Stomach (tissue), 19 donors: ENCODE measurements at places on chromosomes 6 and 20.

- DNase-seq: no peak
These were observed 185.3 kb upstream of the KCNG1 start for GRCh38 chr20:51208162-51208561.

GRCh38 chr6:144898052-144898689, 613.0 kb downstream of the UTRN start:
- DNase-seq: no peak

DNA sequence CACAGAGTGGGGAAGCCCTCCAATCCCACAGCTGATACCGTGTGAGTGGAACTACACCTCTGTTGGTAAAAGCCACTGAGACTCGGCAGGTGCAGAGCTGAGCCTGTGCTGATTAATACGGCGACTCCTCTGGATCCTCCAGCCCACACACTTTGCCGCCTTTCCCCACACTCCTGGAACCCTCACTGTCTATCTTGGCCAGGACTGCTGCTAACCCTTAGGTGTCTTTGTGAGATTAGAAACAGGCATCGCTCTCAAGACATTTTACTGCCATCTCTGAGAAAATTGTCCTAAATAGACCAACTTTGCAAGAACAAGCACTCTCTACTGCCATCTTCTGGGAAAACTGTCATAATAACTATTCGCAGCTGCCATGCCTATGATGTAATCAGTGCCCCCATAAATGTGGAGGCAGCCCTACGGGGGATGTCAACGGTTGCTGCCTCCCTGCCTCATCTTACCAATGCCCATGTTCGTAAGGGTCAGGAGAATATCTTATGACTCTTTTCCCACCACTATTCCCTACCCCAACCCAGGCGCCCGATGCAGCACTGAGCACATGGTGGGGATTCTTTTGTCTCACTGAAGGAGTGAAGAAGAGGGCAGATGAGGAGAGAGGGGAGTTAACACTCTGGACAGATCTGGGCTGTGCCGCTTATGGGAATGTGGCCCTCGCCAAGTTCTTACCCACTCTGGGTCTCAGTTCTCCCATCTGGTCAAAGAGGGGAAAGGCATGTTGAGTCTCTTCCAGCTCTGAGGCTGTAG, 26.1 kb upstream of the KCNB1 start:
- no peak for DNase-seq

DNA sequence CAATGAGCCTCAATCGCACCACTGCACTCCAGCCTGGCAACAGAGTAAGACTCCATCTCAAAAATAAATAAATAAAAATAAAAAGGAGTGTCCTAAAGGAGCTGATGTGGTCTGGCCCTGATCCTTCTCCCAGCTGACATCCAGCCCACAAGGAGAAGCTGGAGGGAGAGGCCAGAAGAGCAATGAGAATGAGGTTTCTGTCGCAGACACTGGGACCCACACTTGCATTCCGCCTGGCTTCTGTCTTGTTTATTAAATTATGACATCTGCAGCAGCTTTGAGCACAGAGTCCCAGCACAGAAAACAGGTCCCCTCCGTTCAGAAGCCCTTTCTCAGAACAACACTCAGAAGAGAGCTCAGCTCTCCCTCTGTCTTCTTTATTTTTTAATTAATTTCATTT, 10.3 kb upstream of the E2F1 start:
- no peak for DNase-seq

DNA sequence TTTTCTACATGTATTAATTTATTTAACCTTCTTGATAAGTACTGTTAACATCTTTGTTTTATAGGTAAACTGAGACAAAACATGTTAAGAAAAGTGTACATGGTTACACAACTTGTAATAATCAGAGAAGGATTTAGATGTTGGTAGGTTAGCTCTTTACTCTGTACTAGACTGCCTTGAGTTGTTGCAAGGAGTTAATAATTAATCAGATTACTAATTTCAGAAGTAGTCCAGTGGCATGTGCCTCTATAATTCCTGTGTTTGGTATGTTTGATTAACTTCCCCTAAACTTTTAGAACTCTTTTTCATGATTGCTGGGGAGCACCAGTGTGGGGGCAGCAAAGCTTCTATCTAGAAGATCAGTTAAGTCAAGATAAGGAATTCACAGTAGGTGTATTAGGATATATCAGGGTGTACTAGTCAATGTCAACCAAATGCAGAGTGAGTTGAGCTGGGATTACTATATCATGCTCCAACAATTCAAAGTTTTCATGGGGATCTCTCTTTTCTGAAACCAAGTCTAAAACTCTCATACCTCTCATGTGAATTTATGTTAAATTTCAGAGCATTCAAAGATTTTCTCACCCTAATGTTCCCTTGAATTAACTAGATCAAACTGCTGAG, 129.7 kb upstream of the AHI1 start:
- DNase-seq: no peak

DNA sequence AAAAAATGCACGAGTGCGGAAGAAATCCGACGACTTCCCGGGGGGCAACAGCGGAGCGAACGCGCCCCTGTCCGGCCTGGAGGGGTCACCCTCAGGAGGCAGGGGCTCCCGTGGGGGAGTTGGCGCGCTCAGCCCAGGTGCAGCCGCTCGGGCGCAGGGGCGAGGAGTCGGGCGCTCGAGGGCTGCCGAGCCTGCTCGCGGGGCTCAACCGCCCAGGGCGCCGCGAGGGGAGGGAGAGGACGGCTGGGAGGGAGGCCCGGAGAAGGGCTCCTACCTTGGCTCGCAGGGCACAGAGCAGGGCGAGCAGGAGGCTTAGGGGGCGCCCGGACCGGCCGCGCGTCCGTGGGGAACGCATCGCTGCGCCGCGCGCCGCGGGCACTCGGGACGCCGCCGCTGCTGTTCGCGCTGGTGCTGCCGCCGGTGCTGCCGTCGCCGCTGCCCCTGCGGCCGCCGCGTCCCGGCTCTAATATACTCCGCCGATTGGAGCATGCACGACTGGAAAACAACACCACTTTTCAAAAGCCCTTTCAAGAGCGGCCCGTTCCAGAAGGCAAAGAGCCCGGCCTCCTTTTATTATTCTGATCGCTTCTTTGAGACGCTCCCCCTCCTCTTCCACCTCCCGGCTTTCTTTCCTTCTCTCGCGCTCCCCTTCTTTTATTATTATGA, 490 bp downstream of the JAG1 start:
- peak; percentile 42 for DNase-seq

GRCh38 chr6:3489961-3490624, 33.2 kb upstream of the SLC22A23 start:
- DNase-seq: no peak

DNA sequence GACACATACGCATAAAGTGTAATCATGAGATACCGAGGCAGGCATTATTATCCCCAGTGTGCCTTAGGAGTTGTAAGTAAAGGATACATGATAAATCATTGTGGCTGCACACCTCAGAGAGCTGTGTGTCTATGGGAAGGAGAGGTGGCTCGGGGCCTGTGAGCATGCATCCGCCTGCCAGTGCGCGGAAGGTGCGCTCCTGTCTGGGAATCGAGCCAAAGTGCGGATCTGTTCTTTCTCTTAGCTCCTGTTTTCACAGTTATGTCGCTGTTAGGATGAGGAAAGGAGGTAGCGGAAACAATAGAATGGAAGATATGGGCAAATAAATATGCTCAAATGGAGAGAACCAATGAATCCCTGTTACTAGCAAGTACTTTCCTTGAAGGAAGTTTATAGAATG, 98.0 kb downstream of the ANKRD6 start:
- peak; percentile 44 for DNase-seq

DNA sequence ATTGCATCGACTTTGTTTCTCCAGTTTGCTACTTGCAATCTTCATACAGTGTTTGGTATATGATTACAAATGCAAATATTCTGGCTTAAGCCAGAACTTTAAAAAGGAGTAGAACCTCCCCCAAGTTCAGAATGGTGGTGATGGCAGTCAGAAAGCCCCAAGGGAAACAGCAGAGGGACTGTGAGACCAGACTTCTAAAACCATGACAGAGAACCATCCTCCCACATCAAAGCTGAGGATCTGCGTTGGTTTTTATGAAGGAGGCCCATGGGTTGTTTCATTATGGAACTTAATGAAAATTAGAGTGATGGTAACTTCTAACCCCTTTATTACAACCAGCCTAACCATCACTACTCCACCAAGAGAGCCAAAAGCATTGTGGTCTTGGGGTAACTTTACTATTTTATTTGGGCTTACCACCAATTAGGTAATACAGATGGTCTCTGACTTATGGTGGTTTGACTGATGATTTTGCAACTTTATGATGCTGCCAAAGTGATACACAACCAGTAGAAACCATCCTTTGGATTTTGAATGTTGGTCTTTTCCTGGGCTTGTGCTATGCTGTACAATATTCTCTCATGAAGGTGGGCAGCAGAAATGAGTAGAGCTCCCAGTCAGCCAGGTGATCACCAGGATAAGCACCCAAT, 10.9 kb upstream of the MRS2 start:
- DNase-seq: no peak

DNA sequence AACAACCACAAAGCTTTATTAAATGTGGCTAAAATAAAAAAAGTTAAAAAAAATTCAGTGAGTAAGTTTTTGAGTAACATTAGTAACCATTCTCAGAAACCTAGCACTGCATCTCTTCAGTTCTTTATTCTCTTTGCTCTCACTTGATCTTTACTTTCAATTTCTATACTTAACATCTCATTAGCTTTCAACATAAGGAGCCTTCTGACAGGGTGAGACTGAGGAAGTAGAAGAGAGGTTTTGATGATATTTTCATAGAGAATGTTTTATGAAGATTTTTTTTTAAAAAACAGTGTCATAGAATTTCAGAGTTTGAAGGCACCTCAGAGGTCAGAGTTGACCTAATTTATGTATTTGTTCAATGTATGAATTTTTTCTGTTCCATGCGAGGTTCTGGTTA, 60.8 kb downstream of the FAM83B start:
- no peak for DNase-seq

DNA sequence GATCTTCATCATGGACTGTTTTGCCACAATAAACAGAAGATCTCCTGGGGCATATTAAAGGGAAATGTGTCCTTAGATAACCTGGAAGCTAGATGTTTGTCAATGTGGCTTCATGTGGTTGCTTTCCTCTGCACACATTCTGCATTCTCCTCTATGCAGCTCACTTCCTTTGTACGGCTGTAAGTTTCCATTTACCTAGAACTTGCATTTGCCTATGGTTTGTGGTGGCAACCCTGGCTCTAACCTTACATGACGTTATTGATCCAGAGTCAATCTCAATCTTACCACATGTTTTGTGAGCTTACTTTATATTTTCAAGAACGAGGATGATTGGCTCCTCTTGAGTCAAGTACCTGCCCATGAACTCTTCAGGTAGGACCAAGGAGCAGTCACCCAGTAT, 863.1 kb downstream of the MAFB start:
- no peak for DNase-seq

DNA sequence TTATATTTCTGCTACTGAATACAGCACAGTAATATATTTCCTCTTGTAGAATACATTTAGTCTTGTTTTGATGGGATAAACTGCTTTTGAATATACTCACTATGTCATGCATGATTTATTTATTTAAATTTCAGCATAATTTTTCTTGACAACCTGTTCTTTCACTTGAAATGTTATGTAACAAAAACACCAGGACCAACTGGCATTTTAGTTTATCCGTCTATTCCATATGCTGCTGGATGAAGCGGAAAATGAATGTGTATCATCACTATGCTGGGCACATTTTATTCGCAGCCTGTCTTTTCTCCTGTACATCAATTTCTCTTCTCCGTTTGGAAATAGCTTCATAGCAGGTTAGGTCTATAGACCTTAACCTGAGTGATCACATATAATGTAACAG, 206.8 kb upstream of the PLCB4 start:
- no peak for DNase-seq

DNA sequence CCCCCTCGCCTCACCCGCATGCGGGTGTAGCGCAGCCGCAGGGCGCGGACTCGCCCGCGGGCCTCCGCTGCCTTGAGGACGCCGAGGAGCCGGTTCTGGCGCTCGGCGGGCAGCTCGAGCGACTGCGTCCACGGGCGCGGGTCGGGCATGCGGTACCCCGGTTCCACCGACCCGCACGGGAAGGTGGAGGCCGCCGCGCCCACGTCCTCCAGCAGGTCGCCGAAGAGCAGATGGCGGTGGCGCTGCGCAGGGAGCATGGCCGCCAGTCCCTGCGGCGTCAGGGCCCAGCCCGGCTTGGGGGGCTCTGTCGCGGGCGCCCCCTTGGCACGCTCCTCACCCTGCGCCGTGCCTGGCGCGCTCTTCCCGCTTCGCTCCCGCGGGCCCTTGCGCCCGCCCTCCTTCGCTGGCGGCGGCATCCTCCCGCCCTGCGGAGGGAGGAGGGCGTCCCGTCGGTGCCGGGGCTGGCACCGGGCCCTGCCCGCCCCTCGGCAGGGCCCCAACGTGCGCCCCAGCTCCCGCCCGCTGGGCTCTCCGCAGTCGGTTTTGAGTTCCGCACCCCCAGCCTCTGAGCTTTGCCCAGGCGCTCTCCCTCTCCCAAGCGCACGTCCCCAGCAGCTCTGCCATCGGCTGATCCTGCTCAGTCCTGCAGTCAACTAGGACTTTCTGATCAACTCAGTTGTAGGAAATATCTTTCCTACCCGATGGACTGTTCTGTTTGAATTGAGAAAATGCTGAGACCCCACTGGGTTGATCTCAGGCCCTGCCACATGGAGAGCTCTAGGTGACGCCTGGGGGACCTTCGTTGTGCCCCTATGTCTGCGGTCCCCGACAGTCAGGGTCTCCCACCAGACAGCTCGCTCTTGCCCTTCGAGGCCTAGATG, at the start of gene LKAAEAR1:
Gene LKAAEAR1, minus strand, starts transcription at position 595 of the 881 bp plus-strand sequence. Its CDS starts 179 bp downstream, at position 416.
- DNase-seq: peak; percentile 58

- DNase-seq: no peak
These were observed 57.2 kb upstream of the F13A1 start for GRCh38 chr6:6377621-6378020.

DNA sequence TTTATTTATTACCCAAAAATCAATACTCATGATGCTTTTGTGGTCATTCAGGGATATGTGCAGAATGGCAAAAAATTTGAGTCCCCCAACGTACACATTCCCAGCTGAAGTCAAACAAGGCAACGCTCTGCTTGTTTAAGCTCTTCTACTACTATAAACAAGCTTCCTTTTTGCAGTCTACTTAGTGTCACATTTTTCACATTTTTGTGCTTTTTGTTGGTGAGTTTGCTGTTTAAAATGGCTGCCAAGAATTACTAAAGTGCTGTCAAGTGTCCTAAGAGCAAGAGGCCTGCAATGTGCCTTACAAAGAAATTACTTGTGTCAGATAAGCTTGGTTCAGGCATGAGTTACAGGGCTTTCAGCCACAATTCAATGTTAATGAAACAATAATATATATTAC, 2.1 kb downstream of the WFDC8 start:
- no peak for DNase-seq
